ENCODE measurements at places on chromosomes 3 and 15.

- DNase-seq: no peak
These were observed 100.8 kb downstream of the CPN2 start for GRCh38 chr3:194250098-194251002.

DNA sequence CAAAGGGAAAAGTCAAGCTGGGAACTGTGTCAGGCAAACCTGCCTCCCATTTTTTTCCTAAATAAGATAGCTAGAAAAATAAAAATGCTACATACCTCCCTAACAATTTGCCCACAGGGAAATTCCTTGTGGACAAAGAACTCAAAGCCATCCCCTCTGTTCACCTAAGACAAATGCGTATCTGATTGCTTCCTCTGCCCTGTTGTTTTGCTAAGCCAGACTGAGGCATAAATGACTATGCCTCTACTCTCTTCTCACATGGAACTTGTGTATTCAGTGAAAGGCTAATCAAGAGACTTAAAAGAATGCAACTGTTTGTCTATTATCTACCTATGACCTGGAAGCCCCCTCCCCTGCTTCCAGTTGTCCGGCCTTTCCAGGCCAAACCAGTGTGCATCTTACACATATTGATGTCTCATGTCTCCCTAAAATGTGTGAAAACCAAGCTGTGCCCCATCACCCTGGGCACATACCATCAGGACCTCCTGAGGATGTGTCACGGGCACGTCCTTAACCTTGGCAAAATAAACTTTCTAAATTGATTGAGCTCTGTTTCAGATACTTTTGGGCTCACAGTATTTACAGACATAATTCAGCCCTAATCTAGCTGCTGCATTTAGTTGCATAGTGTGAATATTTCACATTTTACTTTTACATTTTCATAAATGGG, 15.8 kb downstream of the CHD2 start:
- DNase-seq: no peak

- no peak for DNase-seq
These were observed 168.2 kb downstream of the MBNL1 start for GRCh38 chr3:152436707-152437590.

DNA sequence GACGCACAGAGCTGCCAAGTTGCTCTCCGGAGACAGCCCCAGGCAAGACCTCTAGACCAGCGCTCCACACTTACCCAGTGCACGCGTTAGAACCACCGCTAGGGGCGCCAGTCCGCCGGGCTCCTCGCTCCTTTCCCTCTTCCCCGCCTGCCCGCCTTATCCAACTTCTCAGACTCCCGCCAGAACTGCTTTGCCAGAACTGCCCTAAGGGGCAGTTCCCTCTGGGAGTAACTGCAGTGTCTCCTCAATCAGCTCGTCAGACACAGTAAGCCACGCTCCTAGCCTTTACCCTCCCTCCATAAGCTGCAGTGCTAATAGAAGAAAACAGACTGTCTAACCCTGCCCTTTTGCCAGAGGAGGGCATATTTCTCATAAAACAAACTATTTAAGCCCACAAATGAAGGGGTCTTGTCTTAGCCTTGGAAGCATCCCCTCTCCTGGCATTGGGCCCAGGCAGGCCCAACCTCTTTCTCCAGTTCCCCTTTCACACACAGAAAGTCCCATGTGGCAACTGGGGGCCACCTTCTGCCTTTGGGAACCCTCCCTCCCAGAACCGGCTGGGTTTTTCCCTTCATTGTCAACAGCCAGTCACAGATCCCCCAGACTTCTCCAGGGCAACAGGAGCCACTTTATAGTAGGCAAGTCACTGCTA, 3.7 kb downstream of the BMF start:
- DNase-seq: peak; percentile 64

GRCh38 chr15:61640756-61641155, 411.7 kb upstream of the RORA start:
- no peak for DNase-seq

DNA sequence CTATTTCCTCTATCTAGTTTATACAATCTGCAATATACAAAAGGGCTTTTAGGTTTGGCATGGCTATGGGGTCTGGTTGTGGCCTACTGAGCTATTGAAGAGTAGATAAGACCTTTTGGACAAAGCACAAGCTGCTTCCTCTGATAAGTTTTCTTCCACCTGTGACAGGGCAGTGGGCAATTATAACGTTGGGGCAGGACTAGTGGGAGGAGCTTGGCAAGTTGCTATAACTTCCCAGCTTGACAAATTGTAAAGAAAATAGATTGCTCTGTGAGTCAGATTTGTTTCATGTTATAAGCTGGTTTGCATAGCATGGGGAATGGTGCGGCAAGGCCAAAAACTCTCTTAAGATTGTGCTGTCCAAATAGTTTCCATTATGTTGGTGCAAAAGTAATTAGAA, 64.9 kb downstream of the SLC7A14 start:
- no peak for DNase-seq

DNA sequence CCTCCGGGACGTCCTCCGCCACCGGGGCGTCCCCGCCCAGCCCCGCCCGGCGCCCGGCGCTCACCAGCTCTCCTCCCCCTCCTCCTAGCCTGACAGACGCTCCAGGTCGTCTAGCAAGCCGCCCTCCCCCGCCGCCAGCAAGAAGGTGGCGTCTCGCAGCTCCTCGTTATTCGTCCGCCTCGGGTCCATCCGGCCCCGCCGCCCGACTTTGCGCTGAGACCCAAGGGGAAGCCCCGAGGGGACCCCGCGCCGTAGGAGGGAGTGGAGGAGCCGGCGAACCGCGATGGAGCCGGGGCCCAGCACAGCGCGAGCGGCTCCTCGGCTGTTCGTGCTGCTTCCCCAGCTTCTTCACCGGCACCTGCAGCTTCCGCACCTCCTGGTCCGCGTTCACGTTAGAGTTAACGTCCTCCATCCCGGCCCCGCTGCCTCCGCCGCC, 26.3 kb upstream of the MTHFS start:
- DNase-seq: no peak

- no peak for DNase-seq
These were observed 31.8 kb downstream of the PCOLCE2 start for GRCh38 chr3:142857056-142857455.
